ENCODE measurements at places on chromosomes 12 and 14.

DNA sequence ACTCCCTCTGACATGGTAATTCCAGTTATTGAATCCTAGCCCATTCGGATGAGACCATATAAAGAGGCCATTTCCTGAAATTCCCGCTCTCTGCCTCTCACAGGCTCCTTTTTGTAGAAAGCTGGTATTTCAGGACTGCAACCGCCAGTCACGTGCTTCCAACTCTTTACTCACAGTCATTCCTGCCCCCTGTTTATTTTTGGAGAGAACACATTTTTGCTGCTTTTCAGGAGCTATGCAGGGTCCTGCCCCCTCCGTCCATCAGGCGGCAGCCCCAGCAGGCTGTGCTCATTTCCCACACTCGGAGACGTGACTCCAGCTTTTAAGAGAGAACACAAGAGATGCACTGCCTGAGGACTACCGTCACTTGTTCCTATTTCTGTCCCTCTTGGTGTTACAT lies 26.8 kb downstream of the IFT43 start:
- no peak for DNase-seq

DNA sequence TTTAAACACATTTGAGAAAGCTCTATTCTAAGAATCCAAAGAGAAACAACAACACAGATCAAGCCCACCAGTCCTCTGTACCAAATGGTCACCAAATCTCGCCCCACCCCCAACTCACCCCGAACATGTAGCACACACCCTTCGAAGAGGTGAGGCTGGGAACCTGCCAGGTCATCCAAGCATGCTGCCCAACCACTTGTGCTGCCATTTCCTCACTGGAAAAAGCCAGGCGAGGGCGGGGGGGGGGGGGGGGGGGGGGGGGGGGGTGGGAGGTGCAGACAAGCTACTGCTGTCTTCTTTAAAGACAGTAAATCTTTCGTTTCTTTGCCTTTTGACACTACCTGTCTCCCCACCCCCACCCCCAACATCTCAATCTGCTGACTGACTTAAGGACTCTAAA lies 59.9 kb downstream of the SETD3 start:
- DNase-seq: peak; percentile 12

DNA sequence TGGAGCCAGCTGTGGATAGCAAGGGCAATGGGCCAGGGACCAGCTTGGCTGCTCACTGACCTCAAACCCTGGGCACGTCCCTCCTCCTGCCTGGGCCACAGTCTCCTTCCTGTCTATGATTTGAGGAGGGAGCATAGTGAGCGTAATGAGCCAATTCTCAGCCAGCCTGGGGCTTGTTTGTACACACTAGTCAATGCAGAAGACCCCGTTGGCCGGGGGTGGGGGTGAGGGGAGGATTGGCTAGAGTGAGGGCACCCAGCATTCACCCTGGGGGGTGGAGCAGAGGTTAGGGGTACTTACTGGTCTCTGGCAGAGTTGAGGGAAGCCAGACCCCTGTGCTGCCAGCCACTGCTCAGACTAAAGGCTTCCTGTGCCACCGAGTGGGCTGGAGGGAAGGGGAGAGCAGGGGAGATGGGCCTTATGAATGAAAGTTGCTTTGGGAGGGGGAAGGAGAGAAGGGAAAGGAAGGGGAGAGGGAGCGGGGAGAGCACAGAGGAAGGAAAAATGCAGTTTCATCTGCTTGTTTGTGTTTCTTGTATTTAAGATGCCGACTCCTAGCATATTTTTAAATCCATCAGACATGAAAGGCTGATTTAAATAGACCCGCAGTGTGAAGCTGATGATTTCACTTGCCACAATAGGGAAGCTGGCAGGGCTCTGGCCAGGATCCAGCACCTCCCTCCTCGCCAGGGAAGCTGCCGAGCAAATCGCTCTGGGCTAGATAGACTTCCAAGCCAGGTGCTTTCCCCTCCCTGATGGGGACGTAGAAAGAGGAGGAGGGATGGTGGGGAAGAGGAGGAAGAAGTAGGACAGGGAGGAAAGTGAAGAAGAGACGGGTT lies 114.0 kb downstream of the PRMT8 start:
- no peak for DNase-seq

GRCh38 chr14:31110872-31111271 lies 84.7 kb upstream of the STRN3 start:
- DNase-seq: peak; percentile 11

- DNase-seq: no peak
Measured at GRCh38 chr14:88848571-88848970, 24.1 kb downstream of the TTC8 start.

DNA sequence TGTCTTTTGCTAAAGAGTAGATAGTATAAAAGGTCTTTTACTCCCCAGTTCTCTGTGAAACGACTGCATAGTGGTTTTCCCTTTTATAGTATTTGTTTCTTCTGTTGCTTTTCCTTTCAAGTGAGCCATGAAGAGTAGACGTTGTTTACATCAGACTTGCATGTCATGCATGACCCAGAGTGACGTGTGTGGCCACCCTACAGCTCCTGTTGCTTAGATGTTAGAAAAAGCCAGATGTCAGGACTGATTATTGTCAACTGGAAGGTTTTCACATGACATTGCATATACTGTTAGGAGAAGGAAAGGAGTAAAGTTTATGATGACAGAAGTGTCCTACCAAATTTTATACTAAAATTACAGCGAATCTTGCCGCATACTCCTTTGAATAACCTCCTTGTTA lies 1.3 kb upstream of the RD3L start:
- peak; percentile 12 for DNase-seq

DNA sequence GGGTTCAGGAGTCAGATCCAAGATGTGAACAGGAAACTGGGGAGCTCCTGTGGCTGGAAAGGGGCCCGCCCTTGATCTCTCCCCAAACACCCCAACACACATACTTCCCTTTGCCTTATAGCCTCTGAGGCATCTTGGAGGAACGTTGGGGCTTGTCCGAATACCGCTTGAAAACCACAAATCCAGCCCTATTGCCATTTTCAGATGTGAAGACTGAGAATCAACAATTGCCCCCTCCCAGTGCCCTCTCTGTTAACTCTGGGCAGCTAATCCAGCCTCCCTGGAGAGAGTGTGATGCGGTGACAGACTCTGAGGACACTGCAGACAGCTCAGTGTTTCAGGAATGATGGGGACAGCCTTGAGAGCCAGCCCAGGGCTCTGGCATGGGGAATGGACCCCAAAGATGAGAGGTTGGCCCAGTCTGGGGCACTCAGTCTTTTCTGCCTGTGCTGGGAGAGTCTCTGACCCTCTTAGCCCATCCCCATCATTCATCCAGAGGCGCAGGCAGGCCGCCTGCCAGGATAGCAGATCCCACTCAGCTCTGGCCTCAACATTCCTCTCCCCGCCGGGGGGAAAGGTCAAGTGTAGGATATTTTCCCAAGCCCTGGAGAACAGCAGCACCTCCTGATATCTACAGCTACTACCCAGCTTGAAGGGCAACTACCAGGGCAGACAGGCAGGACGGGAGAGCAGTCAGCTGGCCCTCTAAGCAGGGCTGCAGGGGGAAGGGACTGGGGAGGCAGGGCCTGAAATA lies 24.6 kb upstream of the LTBP2 start:
- no peak for DNase-seq

DNA sequence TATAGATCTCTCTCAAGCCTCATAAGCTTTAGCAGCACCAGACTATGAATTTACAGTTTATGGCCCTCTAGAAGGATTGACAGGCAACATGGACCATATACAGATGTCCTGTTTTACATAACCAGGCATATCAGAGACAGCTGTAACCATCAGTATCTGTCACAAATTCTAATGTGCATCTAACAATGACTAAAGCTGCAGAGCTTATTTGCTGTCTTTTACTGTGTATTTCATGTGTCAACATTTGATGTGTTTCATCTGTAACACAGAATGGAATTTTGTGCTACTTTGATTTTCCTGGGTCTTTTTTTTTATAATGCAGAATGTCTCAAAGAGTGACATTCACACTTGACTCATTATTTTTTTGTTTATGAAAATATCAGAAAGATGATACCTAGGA lies 348.3 kb downstream of the SLC16A7 start:
- no peak for DNase-seq

- peak; percentile 86 for DNase-seq
Measured at GRCh38 chr12:53500142-53500775, 824 bp upstream of the TARBP2 start.

DNA sequence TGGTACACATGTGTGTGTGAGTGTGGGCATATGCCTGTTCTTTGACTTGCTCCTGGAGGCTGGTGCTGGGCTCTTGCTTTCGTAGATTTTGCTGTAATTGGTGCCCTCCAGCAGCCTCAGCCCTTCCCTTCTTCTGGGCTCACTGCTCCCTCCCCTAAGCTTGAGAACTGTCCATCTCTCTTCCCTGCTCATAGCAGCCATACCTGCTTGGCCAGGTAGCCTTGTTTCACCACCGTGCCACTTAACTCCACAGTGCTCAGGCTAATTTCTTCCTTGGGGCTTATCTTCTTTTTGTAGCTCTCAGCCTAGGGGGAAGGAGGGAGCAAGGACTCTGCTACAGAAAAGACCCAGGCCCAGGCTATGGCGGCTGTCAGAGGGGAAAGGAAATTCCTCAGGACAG lies 19.8 kb downstream of the PLEK2 start:
- DNase-seq: no peak

- DNase-seq: peak; percentile 78
Measured at GRCh38 chr14:76784881-76785280, 23.6 kb downstream of the VASH1 start.

- DNase-seq: peak; percentile 76
Measured at GRCh38 chr12:65510007-65510406, 231.5 kb downstream of the MSRB3 start.
